ENCODE measurements at places on chromosomes 7 and 10.
A peak's percentile ranks its signal among the peaks of the same experiment; 100 is the strongest.

DNA sequence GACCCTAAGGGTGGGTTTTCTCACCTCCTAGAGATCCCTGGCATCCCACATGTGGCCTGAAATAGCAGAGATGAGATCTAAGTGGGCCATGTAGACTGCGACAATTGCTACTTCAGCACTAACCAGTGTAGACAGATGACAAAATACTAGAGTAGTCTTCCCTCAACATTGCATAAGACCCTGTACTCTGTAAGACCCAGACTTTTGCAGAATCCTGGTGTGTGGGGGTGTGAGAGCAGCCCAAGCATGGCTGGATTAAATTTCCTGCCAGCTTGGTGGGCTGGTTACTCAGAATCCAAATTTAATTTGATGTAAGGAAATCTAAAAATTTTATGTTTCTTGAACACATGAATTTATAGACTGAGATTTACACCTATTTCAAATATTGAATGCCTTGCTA, 88.3 kb downstream of the ZNF365 start:
- no peak for DNase-seq

DNA sequence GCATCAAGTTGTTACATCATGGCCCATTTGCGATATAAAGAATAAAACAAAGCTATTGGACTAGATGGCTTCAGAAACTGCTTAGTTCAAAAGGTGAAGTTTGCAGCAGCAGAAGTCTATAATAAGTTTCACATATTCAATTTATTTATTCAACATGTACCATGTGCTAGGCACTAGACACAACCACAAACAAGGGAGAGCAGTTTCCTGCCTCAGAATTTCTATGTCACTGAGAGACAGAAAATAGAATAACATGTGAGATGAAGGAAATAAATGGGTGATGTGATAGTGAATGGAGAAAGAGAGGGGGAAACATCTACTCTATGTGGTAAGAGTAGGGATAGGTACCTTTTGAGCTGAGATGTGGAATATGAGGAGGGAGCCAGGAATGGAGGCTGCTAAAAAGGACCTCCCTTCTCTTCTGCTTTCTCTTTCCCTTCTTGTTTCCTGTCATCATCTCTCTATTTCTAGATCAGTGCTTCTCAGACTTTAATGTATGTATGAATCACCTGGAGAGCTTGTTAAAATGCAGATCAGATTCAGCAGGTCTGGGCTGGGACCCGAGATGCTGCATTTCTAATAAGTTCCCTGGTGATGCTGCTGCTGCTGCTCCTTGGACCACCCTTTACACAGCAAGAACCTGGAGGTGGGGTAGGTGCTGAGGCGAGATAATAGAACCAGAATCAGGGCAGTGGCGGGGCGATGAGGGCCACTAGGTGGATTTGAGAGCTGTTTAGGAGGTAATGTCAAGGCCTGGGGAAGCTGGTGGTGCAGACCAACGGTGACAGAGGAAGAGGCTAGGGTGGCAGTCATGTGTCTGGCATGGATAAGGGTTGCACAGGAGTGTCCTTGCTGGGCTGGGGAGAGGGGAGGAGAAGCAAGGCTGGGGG, 13.7 kb upstream of the INMT start:
- DNase-seq, result no peak

GRCh38 chr10:21327289-21327993, 198.0 kb downstream of the SKIDA1 start:
- DNase-seq, result no peak

GRCh38 chr7:8442051-8442813, 8.8 kb downstream of the NXPH1 start:
- DNase-seq, result no peak

GRCh38 chr7:137981668-137982067, 20.2 kb downstream of the CREB3L2 start:
- DNase-seq, result no peak

- peak; percentile 12 for DNase-seq
Observed at GRCh38 chr7:3370068-3370830, 69.2 kb downstream of the SDK1 start.

DNA sequence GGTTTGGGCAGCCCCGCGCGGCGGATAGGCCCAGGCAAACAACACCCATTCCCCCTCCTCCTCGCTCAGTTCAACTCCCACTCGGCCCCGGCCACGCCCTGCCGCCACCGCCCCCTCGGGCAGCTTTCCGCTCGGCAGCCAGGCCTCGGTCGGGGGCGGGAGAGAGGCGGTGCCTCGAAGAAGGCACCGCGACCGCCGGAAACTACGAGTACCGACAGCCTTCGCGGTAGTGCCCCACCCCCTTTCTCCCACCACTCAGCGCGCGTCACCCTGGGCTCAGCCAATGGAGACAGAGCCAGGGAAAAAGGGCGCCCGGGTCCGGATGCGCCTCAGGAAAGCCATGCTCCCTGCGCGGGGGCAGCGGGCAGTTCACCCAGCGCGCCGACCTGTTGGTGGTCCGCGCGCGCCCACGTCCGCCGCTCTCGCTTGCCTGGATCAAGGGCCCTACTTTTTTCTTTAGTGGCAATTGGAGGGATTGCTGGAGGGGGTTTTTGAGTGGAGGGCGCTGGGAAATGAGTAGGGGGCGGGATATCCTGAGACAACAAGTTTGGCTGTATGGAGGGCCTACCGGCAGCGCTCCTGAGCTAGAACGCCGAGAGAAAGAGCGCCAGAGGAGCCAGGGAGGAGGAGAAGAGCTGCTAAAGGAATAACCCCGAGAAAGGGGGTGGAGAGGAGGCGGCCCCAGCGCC, 557 bp upstream of the SP4 start:
- DNase-seq, result peak; percentile 98

- DNase-seq, result no peak
Observed at GRCh38 chr7:159139639-159140038, 5.0 kb downstream of the VIPR2 start.

- DNase-seq, result no peak
Observed at GRCh38 chr10:73759512-73760115, 15.4 kb downstream of the SEC24C start.

GRCh38 chr10:118754229-118754555, 578 bp downstream of the CACUL1 start:
- DNase-seq, result peak; percentile 18

- DNase-seq, result peak; percentile 36
Observed at GRCh38 chr10:91683975-91684374, 51.1 kb upstream of the PPP1R3C start.

DNA sequence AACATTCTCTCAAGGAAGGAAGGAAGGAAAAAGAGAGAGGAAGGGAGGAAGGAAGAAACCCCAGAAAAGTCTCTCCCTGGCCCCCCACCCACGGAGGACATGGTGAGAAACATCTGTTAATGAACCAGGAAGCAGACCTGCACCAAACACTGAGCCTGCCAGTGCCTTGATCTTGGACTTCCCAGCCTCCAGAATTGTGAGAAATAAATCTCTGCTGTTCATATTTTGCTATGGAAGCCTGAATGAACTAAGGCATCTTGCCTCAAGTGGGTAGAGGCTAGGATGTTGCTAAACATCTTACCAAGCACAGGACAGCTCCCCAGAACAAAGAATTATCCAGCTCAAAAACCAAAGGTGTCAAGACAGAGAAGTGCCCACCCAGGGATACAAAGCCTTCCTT, 19.1 kb downstream of the LRRC20 start:
- DNase-seq, result no peak

DNA sequence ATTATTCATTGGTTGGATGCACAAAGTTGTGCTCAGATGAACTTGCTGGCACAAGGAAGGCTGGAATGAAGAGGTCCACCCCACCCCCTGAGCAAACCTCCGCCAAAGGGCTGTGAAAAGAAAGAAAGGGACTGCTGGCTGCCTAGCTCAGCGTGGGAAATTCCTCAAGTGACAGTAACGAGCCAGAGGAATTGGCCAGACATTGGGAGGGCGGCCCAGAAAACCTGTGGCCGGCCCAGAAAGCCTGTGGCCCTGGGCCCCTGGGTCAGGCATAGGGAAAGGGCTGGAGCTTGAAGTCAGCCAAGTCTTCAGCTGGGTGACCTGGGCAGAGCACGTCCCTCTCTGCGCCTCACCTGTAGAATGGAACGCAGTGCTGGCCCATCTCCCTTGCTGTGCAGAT, 30.6 kb upstream of the CTBP2 start:
- no peak for DNase-seq

DNA sequence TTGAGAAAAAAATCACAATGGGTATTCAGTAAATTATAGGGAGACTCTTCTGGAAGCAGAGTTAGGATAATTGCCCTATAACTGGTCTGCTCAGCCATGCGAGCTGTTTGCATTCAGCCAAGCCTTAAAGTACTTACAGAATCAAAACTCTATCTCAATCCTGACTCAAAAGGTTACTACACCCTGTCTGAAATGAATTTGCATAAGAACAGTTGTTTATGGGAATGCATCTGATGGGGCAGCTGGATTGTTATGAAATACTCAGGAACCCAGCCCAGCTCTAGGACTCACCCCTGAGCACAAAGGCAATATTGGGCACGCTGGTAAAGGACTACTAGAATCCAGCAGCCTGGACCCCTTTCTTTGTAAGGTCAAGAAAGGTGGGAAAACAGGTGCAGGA, 38.8 kb downstream of the AKR1B15 start:
- no peak for DNase-seq

- DNase-seq, result no peak
Observed at GRCh38 chr7:137975221-137975620, 26.7 kb downstream of the CREB3L2 start.

DNA sequence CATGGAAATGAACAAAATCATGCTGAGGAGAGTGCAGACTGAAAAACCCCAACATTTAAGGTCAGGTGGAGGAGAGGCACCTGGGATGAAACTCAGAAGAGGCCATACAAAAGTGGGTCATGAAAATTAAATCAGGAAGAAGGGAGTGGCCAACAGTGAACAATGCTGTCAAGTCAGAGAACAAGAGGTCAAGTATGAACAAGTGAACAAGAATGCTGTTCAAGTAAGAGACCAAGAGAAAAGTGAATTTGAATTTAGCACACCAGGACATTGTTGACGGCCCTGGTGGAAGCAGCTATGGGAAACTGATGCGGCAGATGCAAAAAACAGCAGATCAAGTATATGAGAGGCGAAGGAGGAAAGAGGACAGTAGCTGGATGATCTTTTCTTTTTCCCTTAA, 7.9 kb downstream of the CEP41 start:
- no peak for DNase-seq

GRCh38 chr7:66894463-66895080, 26.5 kb upstream of the TMEM248 start:
- peak; percentile 23 for DNase-seq

DNA sequence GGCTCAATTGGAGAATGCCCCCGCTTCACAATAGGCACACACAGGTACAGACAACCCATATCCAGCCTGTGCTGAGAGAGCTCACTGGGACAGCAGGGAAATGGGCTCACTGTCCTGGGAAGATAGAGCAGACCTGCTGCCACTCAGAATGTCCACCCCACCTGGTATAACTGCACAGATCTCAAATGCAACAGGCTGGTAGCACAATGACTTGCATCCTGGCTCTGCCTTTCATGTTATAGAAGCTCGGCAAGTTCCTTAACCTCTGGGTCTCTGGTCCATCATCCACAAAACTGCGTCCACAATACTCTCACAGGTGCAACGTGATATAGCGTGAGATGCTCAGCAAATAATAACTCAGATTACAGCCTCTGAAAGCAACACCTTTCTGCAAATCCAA, 295.4 kb downstream of the GRID1 start:
- no peak for DNase-seq

DNA sequence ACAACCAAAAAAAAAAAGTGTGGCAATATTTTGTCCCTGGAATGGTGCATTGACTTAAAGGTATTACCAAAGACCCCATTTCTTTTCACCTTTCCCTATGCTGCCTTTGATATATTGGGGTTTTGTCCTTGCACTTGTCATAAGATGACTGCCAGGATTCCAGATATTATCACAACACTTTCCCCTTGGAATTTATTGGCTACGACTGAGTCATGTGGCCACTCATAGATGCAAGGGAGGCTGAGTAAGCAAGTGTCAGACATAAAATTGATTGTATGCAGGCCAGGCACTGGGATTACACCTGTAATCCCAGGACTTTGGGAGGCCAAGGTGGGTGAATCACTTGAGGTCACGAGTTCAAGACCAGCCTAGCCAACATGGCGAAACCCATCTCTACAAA, 83.6 kb downstream of the PPP1R3C start:
- DNase-seq, result no peak

- DNase-seq, result no peak
Observed at GRCh38 chr7:143967398-143967797, 12.8 kb downstream of the OR2F1 start.

DNA sequence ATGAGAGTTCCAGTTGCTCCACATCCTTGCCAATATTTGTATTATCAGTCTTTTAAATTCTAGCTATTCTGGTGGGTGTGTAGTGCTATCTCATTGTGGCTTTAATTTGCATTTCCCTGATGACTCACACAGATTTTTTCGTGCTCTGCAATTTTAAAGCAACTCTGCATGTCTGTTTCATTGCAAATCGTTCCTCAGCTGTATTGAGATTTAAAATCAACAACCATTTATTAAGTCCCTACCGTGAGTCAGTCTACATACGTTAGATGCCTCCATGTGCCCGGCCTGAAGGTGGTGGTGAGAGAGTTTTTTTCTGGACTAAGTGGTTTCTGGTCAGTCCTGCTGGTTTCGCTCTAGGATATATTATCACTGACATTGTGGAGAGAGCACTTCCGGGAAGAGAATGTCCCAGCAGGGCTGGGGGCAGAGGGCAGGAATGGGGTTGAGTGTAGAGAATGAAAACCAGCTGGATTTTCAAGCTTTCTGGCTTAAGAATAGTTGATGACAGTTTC, 8.4 kb upstream of the HYCC1 start:
- no peak for DNase-seq

GRCh38 chr10:58050575-58050974, 217.1 kb downstream of the IPMK start:
- no peak for DNase-seq

DNA sequence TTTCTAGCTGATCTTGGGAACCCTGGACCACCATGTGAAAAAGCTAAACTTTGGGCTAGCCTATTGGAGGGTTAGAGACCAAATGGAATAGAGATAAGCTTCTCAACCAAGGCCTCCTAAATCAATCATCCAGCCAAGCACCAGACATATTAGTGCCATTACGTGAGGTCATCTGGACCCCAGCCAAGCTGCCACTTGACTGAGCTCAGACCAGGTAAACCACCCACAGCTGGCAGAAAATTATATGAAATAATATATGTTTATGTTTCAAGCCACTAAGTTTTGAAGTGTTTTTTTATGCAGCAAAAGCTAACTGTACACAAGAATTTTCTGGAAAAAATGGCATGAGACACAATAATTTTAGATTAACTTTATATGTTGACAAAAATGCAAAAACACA, 82.6 kb upstream of the PCGF5 start:
- DNase-seq, result no peak

GRCh38 chr7:40300146-40300670, 165.4 kb downstream of the SUGCT start:
- no peak for DNase-seq

DNA sequence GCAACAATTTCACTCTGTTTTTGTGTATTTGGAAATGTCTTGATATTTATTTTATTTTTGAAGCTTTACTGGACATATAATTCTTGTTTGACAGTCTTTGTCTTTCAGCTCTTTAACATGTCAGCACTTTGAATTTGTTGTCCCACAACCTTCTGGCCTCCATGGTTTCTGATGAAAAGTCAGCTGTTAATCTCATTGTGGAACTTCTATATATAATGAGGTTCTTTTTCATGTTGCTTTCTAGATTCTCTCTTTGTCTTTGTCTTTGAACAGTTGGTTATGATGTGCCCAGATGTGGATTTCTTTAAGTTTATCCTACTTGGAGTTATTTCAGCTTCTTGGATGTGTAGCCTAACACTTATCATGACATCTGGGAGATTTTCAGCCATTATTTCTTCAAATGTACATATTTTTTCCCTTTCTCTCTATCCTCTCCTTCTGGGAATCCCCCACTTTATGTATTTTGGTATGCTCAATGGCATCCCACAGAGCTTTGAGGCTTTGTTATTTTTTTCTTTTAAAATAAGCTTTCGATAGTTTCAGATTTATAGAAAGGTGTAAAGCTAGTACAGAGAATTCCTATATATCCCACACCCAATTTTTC, 9.5 kb upstream of the LMTK2 start:
- no peak for DNase-seq

Measured in cerebellar cortex (tissue), 1 donor.